ENCODE measurements at places on chromosomes 4 and X. TPM values are rescaled to one million over a fixed set of nuclear protein-coding genes. Genes with fewer than 3 reads are reported as not detected.

DNA sequence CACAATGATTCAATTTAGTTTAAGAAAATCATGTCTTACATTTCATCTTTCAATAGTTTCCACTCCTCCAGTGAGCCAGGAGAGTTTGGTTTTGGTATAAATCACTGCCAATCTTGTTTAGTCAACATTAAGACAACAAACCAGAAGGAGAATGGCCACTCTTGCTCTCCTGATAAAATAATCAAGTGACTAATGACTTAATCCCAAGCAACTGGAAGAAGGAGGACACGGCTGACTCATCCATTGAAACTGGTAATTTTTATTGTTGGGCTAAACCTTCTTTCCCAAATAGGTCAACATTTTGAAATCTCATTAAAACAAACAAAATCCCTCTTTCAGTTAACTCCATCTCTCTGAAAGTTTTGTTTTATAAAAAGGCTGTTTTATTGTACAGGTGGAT, 230.2 kb downstream of the CLCN4 start:
- DNase-seq, result no peak

DNA sequence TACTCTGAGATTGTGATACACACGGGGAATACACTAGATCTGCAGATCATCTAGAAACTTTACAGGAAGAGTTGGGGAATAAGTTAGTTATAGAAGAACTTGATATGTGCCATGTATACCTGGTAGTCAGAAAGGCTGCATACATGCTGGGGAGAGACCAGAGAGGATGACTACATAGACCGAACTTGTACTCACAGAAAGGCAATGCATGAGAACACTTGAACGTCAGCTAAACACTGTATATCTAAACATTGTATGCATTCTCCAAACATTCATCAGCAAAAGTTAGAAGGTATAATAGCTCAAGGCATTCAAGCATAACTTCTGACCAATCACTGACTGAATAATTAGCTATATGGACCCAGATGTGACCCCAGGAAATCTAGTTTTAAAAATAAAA, 78.0 kb upstream of the PDHA2 start:
- no peak for DNase-seq

Gene ALB
- total RNA-seq, result not detected

- no peak for DNase-seq
These were observed 16.8 kb upstream of the SEL1L3 start for GRCh38 chr4:25879587-25879986.

Gene VAMP7
- total RNA-seq, result 21.0 TPM

GRCh38 chrX:132063334-132063733, 40.2 kb downstream of the STK26 start:
- no peak for DNase-seq

GRCh38 chr4:187491959-187492358, 503.6 kb upstream of the ZFP42 start:
- no peak for DNase-seq

DNA sequence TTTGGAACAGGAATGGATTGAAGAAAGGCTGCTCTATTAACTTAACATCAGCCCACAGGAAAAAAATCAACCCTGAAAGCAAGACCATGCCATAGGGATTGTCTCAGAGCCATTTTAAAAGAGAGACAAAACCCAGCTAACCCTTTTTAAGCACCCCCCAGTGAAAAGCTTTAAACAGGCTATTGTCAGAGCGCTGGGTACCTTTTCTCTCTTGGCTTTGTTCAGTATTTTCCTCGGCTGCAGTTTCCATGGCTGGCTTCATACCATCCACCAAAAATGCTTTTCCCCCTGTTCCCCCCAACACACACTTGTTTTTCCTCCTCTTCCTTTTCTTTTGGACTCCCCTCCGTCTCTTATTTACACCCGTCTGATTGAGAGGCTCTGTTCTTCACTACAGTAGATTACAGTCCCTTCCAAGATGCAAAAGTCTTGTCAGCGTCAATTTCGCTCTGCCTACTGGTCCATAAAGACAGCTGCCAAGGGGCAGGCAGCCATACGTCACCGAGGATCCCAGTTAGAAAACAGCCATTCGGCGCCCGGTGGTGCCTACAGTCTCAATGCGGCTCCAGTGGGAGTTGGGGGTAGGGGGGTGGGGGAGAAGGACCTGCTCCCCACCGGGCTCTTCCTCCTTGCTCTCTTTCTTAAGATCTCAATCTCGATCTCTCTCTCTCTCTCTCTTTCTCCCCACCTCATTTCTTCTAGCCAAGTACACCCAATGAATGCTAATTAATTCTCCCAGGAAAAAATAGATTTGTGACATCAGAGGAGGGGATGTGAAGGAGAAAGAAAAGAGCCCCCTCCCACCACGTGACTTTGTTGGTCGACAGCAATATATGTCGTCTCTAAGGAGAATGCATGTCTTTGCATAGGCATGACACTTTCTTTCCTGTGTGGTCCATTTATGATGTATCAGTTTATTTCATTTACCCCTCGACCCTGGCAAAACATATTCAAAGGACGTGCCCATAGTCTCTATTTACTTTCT, at the start of gene GPM6B:
Gene GPM6B, minus strand, starts transcription at position 451 of the 985 bp plus-strand sequence. Its CDS starts 189 bp downstream, at position 262.
- no peak for DNase-seq

DNA sequence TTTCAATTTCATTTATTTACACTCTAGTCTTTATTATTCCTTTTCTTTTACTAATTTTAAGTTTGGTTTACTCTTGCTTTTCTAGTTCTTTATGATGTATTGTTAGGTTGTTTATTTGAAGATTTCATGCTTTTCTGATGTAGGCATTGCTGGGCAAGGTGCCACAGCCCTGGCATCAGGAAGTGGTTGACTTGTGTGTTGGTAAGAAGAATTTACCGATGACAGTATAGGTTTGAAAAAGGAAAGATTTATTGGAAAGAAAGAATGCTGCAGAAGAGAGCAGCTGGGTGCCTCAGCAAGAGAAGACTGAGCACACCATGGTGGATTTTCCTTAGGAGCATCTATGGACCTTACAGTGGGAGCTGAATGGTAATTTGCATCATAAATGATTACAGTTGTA, 153.2 kb downstream of the KLF8 start:
- no peak for DNase-seq

All from Right ventricle myocardium inferior (tissue), 1 donor.